A549 treated with DMSO at 1 μM for 4 hours (cell line): ENCODE measurements at places on chromosomes 2 and 18. TPM values are rescaled to one million over a fixed set of nuclear protein-coding genes. Genes with fewer than 3 reads are reported as not detected.

IGFBP5 gene
- total RNA-seq, result 0.15 to 0.25 TPM (median 0.24 TPM) in 5 replicates

SPP2 gene
- total RNA-seq, result not detected in 5 replicates

OTOS gene
- total RNA-seq, result 0.21 TPM in 1 of 5 replicates, not detected in the others

SIX3 gene
- total RNA-seq, result 0.17 to 0.45 TPM (median 0.34 TPM) in 5 replicates

LRRTM1 gene
- not detected in 5 replicates for total RNA-seq
